NB4 (cell line): ENCODE measurements at places on chromosomes 12 and 14.
A peak's percentile ranks its signal among the peaks of the same experiment; 100 is the strongest.

GRCh38 chr14:76267322-76268046 is 108.5 kb upstream of the ESRRB start:
- DNase-seq: peak; percentile 31

GRCh38 chr12:115194448-115194847 is 510.5 kb upstream of the TBX3 start:
- DNase-seq: no peak

GRCh38 chr12:78316631-78317468 is 486.2 kb downstream of the NAV3 start:
- DNase-seq: no peak

DNA sequence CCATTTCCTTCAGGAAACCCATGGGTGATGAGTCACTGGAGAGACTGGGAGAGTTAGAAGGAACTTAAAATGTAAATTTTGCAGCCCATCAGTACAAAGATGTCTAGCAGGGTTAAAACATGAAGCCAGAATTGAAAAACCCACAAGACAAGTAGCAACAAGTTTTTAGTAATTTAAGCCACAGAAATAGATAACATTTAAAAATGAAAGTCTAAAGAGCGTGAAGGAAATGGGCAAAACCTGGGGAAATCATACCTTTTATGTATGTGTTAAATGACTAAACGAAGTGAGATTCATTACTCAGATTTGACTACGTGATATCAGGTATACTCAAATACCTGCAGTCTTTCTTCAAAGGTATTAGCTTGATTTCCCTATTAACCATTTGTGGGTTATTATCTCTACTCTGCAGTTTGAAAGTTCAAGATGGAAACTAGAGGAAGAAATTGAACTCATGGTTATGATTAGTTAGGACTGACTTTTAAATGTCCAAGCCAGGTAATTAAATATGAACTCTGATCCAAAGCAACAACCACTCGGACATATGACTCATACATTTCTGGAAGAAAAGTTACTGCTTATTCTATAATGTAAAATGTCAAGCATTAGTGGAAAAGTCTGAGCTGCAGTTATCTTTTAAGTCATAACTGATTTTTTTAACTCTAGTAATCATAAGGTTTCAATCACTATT is 84.1 kb downstream of the ITPR2 start:
- DNase-seq: peak; percentile 43

DNA sequence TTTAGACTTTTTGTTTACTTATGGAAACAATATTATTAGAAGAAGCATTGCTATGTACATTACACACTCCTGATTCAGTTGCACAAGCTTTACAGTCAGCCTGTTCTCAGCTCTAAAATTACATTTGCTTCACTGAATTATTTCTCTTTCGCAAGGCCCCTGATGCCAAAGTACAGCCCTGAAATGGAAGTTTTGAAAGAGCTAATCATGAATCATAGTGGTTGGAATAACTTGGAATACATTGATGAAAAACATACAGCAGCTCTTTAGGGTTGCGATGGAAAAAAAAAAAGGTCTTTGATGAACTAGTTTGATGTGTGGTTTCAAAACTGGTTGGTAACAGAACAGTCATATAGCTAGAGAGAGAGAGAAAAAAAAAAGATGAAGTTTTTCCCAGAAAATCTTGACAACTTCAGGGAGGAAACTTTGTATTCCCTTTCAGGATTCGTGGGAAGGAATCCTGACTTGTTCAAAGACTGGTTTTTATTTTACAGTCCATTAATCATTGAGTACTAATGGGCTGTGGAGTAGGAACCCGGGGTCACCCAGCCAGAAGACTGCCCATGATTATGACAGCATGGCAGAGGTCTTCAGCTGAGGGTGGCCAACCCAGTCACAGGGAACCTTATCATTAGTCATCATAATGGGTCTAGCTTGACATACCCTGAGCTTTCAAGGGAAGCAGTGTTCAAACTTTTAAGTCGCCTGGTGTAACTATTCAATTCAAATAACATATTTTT is 460.1 kb downstream of the NAV3 start:
- DNase-seq: no peak

DNA sequence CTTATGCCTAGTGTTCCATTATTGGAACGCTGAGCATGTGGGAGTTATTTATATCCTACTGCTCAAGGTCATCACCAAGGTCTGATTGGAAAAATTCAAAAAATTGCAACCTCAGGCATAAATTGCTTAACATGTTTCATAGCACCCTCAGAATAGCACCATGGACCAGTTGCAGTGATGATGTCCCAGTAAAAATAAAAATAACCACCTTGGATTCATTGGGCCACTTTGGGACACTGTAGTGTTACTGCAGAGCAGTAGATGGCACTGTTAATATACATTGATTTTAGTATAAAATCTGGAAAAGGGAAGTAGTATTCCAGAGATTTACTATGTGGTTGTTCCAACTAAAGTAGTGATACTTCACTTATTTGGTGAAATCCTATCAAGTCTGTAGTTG is 31.0 kb upstream of the PTCSC3 start:
- peak; percentile 3 for DNase-seq

DNA sequence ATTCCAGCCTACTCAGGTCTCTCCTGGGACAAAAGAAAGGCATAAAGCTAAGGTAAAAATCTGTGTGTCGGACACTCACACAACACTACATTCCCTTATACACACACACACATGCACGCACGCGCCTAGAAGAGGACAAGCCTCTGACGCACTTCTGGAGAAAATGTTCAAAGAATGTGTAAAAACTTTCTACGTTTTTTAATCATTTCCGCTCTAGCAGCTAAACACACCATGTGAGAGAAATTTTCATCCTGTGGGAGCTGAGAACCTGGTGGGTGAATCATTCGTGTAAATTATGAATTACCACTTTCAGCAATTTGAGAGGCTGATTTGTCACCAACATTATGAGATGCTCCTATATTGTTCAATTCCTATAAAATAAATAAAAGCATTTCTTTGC is 494.5 kb downstream of the TMEM132D start:
- no peak for DNase-seq

DNA sequence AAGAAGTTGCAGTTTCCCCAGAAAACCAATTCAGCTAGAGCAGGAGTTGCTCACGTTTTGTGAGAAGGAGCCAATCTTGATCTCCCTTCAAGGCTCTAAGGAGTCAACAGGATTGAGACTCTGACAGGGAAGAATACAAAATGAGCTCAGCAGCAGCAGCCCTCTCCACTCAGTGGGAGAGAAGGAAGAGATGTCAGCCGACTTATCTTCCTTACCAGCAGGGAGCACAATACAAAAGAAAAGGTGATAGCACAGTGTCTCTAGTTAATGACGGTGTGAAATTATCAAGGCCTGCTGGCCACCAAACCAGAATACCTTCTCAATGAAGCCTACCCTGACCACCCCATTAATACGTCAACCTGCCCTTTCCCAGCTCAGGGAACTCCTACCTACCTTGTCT is 223.6 kb upstream of the TMPO start:
- DNase-seq: no peak

- DNase-seq: no peak
Observed at GRCh38 chr14:68395604-68396003, 397.3 kb downstream of the ZFP36L1 start.

DNA sequence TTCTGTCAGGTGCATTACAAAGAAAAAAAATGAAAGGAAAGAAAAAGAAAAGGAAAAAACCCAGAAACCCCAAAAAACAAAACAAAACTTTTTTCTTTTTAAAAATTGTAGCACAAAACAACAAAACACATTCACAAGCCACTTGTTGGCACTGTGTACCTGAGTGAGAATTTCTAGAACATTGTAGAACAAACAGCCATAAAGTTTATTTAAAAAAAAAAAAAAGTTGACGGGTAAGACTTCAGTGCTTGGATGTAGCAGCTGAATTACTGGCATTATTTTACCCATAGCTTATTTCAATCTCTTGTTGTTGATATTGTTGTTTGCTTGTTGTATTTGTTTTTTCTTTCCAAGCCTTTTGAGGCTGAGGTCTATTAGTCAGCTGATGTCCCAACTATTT is 415.8 kb downstream of the SOX5 start:
- no peak for DNase-seq

DNA sequence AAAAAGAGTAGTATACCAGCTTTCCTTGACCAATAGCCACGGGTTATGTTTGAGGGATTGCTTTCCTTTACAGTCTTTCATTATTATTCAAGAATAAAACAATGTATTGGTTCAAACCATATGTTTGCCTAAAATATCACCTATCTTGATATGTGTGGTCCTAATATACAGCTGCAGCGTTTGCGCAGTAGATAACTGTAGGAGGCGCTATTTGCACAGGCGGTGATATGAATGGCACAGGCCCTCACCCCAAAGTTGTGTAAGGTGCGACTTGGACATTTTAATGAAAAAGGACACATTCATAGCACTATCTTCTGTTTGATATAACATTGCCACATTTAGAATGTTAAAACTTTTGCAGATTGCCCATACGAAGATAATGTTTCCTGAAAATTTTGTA is 298.4 kb downstream of the TRHDE start:
- peak; percentile 51 for DNase-seq

DNA sequence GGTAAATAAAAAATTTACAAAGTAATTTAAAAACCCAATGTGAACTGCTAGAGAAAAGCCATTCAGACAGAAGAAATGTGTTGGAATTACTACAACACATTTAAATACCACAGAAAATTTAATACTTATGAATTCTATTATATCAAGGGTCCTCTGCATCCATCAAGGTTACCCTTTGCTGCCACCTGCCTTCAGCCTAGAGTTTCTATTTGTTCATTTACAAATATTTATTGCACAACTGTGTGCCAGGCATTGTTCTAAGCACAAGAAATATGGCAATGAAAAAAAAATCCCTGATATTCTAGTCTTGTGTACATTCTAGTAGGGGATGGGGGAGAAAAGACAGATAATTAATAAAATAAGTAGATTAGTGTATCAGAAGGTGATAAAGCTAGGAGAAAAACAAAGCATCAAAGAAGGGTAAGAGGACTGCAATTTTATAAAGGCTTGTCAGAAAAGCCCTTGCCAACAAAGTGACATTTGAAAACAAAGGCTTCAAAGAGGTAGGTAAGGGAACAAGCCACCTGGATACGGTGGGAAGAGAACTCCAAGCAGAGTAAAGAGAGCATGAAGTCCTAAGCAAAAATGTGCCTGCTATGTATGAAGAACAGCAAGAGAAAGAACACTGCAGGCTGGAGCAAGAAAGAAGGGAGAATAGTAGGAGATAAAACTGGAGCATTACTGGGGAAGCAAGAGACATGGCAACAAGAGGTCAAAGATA is 59.1 kb upstream of the SLC6A13 start:
- peak; percentile 25 for DNase-seq

DNA sequence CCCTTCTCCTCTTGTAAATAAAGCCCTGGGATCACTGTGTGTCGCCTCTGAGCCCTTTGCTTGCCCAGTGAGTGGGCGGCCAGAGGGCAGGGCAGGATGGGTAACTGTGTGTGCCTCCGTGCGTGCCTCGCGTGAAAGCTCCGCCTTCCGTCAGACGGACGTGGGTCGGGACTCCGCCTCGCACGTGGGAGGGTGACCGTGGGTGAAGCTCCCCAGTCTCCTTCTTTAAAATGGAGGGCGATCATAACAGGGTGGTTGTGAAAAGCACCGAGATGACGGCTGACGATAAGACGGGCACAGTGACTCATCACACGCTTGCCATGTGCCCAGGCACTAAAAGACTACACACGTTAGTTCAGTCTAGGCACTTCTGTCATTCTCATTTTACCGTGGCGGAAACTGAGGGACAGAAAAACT is 9.2 kb downstream of the PHB2 start:
- peak; percentile 87 for DNase-seq

DNA sequence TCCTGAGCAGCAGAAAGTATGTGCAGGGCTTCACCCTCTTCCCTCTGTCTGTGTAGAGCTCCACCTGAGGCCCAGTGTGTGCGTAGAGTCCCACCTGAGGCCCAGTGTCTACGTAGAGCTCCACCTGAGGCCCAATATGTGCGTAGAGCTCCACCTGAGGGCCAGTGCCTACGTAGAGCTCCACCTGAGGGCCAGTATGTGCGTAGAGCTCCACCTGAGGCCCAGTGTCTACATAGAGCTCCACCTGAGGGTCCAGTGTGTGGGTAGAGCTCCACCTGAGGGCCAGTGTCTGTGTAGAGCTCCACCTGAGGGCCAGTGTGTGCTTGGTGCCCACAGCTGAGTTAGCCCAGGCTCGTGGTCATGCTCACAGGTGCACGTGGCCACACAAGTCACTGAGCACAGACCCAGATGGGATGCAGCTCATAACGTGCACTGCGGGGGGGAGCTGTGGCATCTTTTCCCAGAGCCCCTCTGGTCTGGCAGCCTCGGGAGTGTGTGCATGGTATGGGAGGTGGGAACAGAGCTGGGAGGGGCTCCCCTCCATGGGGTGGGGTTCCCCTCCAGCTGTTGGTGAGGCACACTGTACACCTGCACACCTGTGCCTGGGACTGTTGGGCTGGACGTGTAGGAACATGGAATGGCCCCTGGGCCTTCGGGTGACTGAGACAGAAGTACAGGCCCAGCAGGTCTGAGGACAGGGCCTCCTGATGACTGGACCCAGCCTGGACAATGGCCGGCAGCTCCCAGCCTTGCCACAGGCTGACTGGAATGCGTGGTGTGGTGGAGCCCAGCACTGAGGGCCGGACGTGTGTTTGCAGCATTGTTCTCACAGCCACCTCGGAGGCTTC is 20.1 kb downstream of the PACS2 start:
- DNase-seq: no peak

DNA sequence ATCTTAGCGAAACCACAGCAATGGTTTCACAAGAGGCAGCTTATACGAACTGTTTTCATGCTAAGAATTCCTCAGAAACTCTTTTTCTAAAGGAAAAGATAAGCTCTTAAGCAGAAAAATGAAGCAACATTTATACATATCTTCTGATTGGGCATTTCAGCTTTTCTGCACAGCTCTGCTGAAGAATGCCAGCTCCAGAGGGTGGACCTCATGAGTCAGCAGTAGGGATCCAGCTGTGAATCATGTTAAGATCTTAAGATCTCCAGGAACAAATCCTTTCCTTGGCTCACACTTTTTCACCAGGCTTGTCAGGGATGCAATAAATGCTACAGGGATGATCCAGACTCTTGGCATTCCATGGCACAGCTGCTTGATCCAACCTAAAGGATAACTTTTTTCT is 477.1 kb upstream of the CCDC196 start:
- no peak for DNase-seq
